ENCODE measurements at places on chromosomes 2 and 18. TPM values are rescaled to one million over a fixed set of nuclear protein-coding genes. Genes with fewer than 3 reads are reported as not detected.

The CFAP65 gene
- not detected for total RNA-seq

The CSRNP3 gene
- 1.0 TPM for total RNA-seq

The SKOR2 gene
- not detected for total RNA-seq

The ITGA6 gene
- total RNA-seq: 11.8 TPM

The ADD2 gene
- 0.88 TPM for total RNA-seq

The REL gene
- total RNA-seq: 7.5 TPM

The CRYBA2 gene
- not detected for total RNA-seq

The EMILIN2 gene
- 12.4 TPM for total RNA-seq

The RAPGEF4 gene
- 0.13 TPM for total RNA-seq
